Mesothelial cell of epicardium (in vitro differentiated cells): ENCODE measurements at places on chromosomes 1 and 21. TPM values are rescaled to one million over a fixed set of nuclear protein-coding genes. Genes with fewer than 3 reads are reported as not detected.

Gene TMPRSS2
- 1.3 to 2.6 TPM (median 1.9 TPM) in 3 replicates for total RNA-seq

Gene HCN3
- 12.9 to 13.6 TPM (median 13.1 TPM) in 3 replicates for total RNA-seq

Gene PCSK9
- 1.4 to 1.6 TPM (median 1.6 TPM) in 3 replicates for total RNA-seq

Gene TARS2
- 31.7 to 33.3 TPM (median 32.6 TPM) in 3 replicates for total RNA-seq

DNA sequence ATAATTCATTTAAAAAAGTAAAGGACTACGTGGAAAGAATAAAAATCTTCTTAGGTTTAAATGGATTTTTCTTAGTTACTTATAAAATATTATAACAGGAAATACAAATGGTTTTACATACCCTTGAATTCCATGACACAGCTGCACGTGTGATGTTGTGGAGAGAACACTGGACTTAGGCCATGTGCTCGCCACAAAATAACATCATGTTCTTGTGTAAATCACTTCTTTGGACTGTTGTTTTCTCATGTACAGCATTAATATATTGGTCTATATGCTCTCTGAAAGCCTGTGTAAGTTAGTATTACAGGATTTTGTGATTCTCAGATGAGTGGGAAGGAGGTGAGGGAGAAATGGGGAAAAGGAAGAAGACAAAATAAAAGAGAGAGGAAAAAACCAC, 228.2 kb downstream of the DNM3 start:
- H3K27me3 ChIP-seq, result no peaks in the 10 kb centered on the region
- no peak overlapping the region for H3K4me3 ChIP-seq

DNA sequence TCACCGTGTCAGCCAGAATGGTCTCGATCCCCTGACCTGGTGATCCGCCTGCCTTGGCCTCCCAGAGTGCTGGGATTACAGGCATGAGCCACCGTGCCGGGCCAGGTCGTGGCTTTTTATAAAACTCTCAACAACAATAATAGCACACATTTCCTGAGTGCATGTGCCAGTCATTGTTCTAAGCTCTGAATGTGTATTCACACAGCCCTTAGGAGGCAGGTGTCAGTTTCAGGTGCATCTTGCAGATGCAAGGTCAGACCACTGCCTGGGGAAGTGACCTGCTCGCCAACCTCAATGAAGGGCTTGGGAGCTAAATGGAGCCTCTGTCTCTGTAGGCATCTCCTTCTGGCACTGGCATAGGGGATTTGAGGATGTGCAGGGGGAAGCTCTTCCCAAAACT, 1.6 kb upstream of the LEFTY2 start:
- no peak overlapping the region for H3K27ac ChIP-seq
- no peak overlapping the region for H3K4me3 ChIP-seq
- H3K4me1 ChIP-seq, result peaks cover 6% of the 10 kb centered on the region
- H3K27me3 ChIP-seq, result peaks cover 7% of the 10 kb centered on the region
- DNase-seq, result no peak
- no peaks in the 10 kb centered on the region for H3K36me3 ChIP-seq

GRCh38 chr1:46532095-46532494, 19.4 kb downstream of the KNCN start:
- no peaks in the 10 kb centered on the region for H3K36me3 ChIP-seq
- H3K27ac ChIP-seq, result no peak overlapping the region
- H3K4me3 ChIP-seq, result no peak overlapping the region

- H3K27me3 ChIP-seq, result peaks cover 23% of the 10 kb centered on the region
- H3K4me1 ChIP-seq, result peaks cover 21% of the 10 kb centered on the region
- H3K27ac ChIP-seq, result no peak overlapping the region
- no peaks in the 10 kb centered on the region for H3K36me3 ChIP-seq
- no peak for DNase-seq
Observed at GRCh38 chr1:95122151-95122697, 5.1 kb downstream of the TLCD4 start.

DNA sequence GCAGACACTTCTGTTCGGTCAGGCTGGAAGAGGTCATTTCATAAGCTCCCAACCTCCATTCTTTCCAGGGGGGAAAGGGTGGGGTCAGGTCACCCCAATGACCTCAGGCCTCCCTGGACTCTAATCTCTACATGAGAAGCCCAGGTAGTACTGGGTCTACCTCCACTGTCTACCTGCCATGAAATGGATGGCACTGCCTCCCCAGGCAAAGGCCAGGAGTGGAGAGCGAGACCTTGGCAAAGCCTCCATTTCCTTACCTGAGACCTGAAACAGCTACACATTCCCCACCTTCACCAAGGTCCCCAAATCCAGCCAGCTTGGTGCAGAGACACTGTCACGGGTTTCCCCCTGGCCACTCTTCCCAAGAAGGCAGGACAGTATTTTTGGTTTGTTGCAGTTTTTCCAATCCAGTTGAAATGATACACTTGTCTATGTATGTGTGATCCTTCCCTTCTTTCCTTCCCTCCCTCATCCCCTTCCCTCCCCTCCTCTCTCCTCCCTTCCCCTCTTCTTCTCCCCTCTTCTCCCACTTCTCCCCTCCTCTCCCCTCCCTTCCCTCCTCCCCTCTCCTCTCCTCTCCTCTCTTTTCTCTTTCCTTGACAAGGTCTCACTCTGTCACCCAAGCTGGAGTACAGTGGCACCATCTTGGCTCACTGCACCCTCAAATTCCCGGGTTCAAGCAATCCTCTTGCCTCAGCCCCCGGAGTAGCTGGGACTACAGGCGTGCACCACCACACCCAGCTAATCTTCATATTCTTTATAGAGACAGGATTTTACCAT, 16.1 kb downstream of the BTG2 start:
- peak overlapping the region; percentile 92 for H3K27ac ChIP-seq
- no peak overlapping the region for H3K4me3 ChIP-seq
- DNase-seq, result no peak
- H3K4me1 ChIP-seq, result peaks cover 96% of the 10 kb centered on the region
- H3K36me3 ChIP-seq, result no peaks in the 10 kb centered on the region
- H3K27me3 ChIP-seq, result no peaks in the 10 kb centered on the region

GRCh38 chr1:53512807-53513755, 53.9 kb downstream of the DMRTB1 start:
- peaks cover 38% of the 10 kb centered on the region for H3K27me3 ChIP-seq
- peaks cover 29% of the 10 kb centered on the region for H3K4me1 ChIP-seq
- no peak overlapping the region for H3K4me3 ChIP-seq
- no peak for DNase-seq
- H3K36me3 ChIP-seq, result no peaks in the 10 kb centered on the region
